ENCODE measurements at places on chromosomes 7 and 10.

GRCh38 chr7:43760861-43761260, 2.4 kb downstream of the BLVRA start:
- no peak for DNase-seq

GRCh38 chr10:127408733-127409132, 140.4 kb upstream of the NPS start:
- no peak for DNase-seq

- DNase-seq = no peak
These were observed 141.5 kb upstream of the CAV2 start for GRCh38 chr7:116357781-116358670.

DNA sequence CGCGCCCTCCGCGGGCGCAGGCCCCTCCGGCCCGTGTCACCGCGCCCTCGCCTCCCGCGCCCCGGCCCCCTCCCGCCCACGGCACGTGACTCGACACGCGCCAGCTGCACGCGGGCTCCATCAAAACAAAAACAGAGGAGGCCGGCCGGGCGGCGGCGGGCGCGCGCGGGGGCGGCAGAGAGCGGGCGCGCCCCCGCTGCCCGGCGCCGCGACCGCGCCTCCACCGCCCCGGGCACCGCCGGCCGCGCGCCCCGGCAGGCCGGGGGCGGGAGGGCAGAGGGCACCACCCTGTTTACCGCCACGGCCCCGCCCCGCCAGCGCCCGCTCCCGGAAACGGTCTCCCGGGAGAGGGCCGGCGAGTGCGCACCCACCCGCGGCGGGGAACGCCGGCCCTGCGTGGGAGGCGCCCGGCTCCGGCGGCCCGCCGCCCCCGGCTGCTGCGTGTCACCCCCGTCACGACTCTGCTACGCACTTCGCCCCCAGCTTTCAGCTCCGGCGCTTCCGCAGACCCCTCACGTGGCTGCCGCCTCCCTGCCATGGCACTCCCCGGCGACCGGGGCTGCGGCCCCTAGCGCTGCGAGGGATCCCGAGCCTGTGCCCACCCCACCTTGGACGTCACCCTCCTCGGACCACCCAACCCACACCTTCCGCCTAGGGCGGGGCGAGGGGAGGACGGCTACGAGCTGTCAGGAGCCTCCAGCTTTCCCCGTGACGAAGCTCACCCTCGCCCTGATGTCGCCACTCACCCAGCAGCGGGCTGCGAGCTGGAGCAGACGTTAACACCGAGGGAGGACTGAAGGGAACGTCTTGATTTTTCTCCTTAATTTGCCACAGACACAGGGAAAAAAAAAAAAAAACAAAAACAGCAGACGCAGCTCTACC, 221.6 kb upstream of the MKLN1 start:
- peak; percentile 62 for DNase-seq

GRCh38 chr7:100812729-100813128, 14.6 kb downstream of the EPHB4 start:
- DNase-seq = no peak

GRCh38 chr7:146565872-146566271, 449.3 kb downstream of the CNTNAP2 start:
- no peak for DNase-seq

DNA sequence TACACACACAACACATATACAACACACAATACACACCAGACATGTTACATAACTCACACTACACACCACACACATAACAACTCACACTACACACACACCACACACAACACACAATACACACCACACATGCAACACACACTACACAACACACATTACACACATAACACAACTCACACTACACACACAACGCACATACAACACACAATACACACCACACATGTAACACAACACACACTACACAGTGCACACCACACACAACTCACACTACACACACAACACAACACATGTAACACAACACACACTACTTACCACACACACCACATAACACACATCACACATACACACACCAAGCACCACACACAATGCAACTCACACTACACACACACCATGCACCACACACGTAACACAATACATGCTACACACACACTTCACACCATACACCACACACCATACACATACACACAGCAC, 166.5 kb downstream of the KCNMA1 start:
- DNase-seq = no peak

- no peak for DNase-seq
These were observed 67.1 kb downstream of the SEMA3E start for GRCh38 chr7:83581667-83582435.

GRCh38 chr10:95253007-95253406, 37.8 kb downstream of the PDLIM1 start:
- DNase-seq = no peak

- DNase-seq = no peak
These were observed 132.9 kb downstream of the ZMIZ1 start for GRCh38 chr10:79201706-79202105.

- DNase-seq = no peak
These were observed at the start of gene PALD1 for GRCh38 chr10:70478191-70479164. Gene PALD1, plus strand, starts transcription at chr10:70478767. Its CDS starts 47,185 bp downstream, at chr10:70525952.

- DNase-seq = no peak
These were observed 84.2 kb downstream of the CDK6 start for GRCh38 chr7:92751902-92752901.

DNA sequence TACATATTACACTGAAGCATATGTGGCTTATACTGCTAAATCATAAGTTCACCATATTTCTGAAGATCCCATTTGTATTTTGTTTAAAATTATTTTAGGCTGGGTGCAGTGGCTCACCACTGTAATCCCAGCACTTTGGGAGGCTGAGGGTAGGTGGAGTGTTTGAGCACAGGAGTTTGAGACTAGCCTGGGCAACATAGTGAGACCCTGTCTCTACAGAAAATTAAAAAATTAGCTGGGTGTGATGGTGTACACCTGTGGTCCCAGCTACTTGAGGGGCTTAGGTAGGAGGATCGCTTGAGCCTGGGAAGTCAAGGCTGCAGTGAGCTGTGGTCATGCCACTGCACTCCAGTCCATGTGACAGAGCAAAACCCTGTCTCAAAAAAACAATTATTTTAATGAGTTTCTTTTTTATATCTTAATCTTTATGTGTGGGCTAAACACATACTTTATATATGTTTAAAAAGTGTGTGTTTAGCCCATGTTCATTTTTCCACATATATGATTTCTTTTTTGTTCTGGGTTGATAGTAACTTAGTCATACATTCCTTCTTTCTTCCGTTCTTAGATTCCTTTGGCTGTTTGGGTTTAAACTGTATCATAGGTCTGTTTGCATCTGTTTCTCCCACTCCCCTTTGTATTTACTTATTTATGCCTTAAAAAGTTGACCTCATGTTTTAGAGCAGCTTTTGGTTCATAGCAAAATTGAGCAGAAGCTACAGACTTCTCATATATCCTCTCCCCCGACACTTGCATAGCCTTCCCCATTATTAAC, 33.5 kb downstream of the RSBN1L start:
- DNase-seq = no peak

DNA sequence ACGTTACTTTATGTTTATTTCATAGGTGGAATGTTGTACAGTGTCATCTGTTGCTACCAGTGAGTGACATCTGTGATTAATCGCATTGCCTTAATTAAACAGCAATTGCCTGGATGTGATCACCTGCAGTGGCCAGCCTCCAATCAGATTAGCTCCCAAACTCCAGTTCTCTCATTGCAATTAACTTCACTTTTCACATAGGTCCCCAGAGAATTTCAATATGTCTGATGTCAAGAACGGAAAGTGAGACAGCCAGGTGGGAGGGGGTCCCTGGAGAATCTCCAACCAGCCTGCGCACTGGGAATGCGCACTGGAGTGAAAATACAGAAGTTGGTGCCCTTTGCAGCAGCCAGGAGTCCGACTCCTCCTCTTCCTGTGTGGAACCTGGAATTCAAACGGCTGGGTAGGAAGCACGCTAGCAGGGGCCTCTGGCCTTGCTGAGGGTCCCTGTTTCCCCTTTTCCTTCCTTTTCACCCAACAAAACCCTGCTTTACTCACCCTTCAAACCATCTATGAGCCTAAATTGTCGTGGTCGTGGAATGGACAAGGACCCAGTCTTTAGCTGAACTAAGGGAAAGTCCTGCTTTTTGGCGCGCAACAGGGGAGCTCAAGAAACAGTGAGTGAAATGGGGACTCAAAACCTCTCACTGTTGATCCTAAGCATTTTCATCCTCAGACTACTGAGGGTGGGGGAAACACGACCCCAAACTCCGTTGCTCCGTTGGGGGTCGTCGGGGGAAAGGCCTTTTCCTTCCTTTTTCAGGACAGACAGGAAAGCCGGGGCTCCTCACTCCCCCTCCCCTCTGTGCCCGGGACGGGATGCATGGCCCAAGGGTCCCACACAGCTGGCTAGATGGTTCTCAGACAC, 1355.5 kb upstream of the LRRTM3 start:
- DNase-seq = no peak

DNA sequence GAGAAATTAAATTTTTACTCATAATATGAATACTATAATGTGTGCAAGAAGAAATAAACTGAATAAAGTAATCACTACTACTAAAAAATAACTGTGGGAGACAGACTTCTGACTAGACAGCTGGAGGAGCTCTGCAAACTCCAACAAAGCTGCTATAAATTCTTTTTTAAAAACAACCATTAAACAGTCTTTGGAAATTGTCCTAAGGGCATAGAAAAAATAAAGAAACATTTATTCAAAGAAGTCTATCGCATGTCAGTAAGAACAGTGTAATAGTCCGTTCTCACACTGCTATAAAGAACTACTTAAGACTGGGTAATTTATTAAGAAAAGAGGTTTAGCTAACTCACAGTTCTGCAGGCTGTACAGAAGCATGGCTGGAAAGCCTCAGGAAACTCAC, 56.0 kb downstream of the ZPBP start:
- no peak for DNase-seq

GRCh38 chr7:93374345-93374940, 142.3 kb downstream of the VPS50 start:
- no peak for DNase-seq

DNA sequence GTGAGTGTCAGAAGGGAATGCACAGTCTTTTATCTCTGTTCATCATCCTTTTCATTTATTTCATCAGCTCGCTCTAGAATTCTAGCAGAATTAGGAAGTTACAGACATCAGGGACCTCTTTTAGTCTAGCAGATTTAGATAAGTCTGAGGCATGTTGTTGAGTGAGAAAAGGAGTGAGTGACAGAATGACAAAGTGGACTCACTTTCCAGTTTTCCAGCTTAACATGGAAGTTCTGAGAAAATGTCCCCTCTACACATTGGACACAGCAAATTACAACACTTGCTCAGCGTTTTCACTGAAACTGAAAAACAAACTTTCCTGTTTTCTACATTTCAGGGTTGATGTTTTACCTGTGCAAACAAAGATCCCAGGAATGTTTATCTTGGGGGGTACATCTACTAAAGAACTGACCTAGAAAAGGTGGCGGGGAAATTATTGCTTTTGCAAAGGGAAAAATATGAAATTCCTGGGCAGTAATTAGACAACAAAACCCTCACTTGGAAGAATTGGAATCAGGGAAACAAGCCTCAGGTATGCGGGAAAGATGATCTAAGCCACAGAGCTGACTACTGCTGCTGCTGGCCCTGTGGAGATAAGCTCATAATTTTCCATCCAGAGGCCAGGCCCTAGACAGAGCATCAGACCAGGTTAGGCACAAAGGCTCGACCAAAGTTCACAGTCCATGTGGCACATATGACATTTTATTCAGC, 14.6 kb upstream of the CYP3A5 start:
- no peak for DNase-seq

DNA sequence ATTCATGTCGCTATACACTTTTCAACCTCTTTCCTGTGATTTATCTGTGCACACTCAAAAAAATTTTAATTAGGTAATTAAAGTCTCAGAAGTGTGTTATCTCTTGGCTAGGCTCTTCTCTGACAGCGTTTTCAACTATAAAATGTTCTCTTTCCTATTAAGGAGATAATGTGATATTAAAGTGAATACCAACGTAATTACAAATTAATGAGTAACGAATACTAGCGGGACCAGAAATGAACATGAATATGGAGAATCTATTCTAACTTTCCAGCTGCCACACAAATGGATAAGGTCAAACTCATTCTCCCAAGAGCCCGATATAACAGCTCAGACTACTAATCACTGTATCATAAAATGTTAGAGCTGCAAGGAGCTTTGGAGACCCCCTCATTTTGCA, 12.0 kb downstream of the COL1A2 start:
- no peak for DNase-seq

- DNase-seq = no peak
These were observed 8.7 kb downstream of the ATP6V0E2 start for GRCh38 chr7:149882248-149883047.

DNA sequence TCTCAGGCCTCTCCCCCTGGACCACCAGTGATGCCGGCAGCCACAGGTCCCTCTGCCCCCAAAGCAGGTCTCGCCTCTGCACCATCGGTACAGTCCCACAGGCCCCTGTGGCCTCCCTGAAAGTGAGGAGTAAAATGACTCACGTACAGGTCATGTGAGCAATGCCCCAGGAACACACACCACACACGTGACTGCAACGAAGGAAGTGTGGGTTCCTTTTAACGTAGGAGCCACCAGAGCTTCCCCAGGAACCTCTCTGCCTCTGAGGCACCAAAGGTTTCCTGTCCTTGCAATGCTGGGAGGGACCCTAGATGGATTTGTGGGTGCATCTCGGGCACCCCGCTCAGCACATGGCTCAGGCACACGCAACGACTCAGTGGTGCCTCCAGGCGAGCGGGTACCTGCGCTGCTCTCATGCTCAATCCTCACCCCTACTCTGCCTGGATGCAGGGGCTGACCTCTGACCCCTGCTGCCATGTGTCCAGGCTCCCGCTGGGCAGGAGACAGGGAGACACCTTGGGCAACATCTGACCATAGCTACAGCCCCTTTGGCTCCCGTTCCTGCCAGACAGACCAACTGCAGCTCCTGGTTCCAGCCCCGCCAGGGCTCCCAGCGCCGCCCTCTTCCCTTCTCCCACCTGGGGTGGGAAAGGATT, 120.7 kb downstream of the PRKAG2 start:
- peak; percentile 16 for DNase-seq

DNA sequence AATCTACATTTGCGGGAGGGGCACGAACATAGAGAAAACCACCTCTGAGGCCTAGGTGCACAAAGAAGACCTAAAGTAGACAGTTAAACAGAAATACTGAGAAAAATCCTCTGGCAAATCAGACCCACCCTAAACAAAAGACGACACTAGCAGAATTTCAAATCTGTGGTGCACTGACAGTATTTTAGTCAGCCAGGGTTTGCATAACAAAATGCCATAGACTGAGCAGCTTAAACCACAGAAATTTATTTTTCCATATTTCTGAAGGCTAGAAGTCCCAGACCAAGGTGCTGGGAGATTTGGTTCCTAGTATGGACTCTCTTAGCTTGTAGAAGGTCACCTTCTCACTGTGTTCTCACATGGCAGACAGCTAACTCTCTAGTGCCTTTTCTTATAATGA, 26.3 kb downstream of the IPMK start:
- DNase-seq = no peak

DNA sequence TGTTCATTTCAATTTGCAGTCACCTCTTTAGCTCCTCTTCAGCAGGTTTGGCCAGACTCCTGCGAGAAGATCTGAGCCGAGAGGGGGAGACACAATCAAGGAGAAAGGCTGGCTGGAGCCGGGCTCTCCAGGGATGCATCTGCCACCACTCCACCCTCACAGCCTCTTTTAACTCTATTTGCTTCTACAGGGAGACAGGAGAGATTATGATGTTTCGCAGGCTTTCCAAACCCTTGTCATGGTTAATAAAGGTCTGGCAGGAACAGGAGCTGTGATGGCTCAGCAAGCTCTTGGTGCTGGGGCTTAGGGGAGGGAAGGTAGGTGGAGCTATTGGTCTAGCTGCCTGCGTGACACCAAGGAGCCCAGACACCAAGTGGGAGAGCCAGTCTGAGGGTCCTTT, 448.1 kb upstream of the PODXL start:
- no peak for DNase-seq

Data from stimulated activated CD8-positive, alpha-beta memory T cell treated with anti-CD3 and anti-CD28 coated beads, Interleukin-7, amount 100 ng/mL, for 1 hour (primary cell).